Activated T-cell treated with anti-CD3 and anti-CD28 coated beads, Interleukin-2, amount 50 U/mL, for 1 hour (primary cell): ENCODE measurements at places on chromosomes 5 and 9.

DNA sequence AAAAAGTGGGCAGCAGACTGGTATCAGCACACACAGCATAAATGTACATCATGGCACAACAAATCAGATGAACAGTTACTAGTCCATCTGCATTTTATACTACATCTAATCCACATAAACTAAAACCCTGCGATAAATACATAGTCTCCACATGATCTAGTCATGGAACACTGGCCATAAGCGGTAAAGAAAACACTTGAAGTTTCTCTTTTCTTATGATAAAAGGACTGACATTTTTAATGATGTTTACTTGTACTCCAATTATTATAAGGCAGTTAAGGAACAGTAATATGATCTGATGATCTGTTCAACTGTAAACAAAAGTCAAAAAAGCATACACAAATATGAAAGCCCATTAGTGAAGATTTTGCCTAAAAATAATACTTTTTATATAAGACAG is 112.5 kb downstream of the MPDZ start:
- no peak for DNase-seq

DNA sequence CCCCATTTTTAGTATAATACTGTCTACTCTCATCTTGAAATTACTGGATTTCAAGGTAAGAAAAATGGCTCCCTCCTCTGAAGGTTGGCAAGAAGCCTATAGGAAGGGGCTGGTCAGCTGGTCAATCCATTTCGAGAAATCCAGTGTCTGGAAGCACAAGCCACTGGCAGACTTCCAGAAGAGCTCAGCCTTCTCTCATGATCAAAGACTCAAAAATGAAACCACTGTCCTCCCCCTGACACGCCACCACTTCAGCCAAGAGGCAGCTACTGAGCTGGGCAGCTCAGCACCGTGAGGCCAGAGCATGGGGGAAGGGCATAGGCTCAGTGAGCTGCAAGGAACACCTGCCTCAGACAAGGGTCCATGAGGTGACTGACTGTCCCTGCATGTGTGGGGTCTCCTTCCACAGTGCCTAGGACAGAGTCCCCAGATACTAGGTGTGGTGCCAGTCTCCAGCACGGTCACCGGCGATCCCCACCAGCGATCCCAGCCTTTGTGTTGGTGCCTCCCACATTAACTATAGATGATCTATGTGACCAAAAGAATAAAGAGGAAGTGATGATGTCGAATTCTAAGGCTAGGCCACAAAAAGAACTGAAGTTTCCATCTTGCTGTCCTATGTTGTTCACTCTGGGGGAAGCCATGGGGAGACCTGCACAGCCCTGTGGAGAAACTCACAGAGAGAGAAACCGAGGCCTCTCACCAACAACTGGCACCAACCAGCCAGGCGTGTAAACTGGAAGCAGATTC is 100.1 kb upstream of the LRRTM2 start:
- no peak for DNase-seq

DNA sequence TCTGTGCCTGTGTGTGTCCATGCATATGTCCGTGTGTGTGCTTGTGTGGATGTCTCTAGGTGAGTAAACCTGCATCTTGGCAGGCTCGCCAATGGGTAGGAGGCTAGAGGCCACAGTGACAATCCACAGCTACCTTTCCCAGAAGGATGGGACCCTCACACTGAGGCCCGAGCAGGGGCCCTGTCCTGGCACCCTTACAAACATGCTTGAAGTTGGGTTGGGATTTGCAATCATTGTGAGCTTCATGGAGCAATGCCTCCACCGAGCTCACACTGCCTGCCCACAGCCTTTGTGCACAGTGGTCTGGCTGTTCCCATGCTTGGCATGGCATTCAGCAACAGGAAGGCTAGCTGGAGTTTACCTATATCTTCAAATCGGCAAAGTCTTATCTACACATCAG is 311.1 kb upstream of the IRX1 start:
- DNase-seq = no peak

GRCh38 chr5:50967563-50968355 is 301.3 kb downstream of the PARP8 start:
- no peak for DNase-seq

GRCh38 chr5:38408446-38409198 is 147.8 kb downstream of the LIFR start:
- DNase-seq = no peak

GRCh38 chr5:143373076-143373475 is 30.4 kb downstream of the NR3C1 start:
- DNase-seq = no peak

- no peak for DNase-seq
These were observed 273.9 kb upstream of the IRX2 start for GRCh38 chr5:3025392-3025791.

DNA sequence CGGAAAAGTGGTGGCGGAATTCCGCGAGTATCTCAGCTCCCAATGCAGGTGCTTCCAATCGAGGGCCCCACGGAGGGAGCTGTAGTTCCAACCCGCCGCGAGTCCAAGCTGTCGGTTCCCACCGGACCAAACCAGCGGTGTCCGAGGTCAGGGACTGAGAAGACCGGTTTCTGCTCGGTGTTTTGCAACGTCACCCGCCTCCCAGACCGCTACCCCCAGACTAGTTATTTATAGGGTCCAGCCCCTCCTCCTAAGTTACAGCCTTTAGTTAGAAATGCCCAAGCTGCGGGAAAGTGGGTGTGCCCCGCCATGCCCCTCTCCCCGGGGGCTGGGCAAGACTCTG is 677 bp upstream of the MYORG start:
- no peak for DNase-seq

DNA sequence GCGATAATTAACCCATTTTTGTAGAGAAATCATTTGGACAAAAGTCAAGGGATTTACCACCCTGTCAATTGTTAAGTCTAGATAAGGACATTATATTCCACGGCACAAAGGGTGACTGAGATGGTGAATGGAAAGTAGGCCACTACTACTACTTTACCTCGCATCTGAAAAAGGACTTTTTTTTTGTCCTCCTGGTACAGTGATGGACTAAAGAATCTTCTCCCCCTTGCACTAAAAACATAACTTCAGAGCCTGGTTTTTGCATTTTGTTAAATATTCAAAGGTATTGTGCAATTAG is 147.5 kb downstream of the EBF1 start:
- no peak for DNase-seq

GRCh38 chr5:12330381-12330780 is 426.1 kb upstream of the CTNND2 start:
- no peak for DNase-seq
